ENCODE measurements at places on chromosomes 3 and 15.

DNA sequence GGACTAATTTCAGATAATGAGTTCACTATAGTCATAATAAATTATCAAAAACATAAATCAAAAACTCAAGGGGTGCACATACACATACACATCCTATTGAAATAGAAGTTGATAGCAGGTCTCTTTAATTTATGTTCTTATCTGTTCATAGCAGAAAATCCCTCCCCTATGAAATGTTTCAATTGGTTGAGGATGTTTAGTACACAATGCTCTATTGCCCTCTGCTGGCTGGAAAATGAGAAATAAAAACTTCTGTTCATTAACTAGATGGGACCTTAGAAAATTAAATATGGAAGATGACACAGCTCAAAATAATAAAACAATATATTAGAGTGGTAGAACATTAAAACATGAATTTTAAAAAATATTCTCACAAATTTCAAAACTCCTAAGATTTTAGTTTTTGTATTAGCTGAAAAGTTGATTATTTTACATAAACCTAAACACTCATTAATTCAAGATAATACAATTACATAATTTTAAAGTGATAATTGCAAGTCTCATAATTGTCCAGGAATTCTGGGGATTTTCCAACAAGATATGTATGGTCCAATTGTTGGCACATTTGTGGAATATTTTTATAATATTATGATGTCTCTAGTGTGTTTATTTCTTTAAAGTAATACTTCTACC lies 735.0 kb downstream of the ROBO1 start:
- DNase-seq: peak; percentile 56

- DNase-seq: peak; percentile 79
These were observed 61.7 kb downstream of the LDHAL6B start for GRCh38 chr15:59268168-59268851.

DNA sequence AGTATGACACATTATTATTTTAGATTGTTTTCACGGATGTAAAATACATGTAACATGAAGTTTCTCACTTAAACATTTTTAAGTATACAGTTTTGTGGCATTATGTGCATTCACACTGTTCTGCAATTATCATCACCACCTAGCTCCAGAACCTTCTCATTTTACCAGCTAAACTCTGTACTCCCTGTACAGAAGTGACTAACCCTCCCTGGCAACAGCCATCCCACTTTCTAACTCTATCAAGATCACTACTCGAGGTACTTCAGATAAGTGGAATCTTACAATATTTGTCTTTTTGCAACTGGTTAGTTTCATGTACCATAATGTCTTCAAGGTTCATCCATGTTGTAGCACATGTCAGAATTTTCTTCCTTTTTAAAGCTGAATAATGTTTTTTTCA lies 116.3 kb upstream of the IGF1R start:
- DNase-seq: no peak

GRCh38 chr3:159236321-159236720 lies 434.5 kb downstream of the MFSD1 start:
- DNase-seq: peak; percentile 57

GRCh38 chr3:188734395-188734794 lies 437.4 kb upstream of the TPRG1 start:
- DNase-seq: no peak

Data from fibroblast of skin of right biceps (primary cell).